Activated CD4-positive, alpha-beta T cell treated with anti-CD3 and anti-CD28 coated beads, Interleukin-2, Interleukin-4, amounts not matched to agents 100 ng/mL and 50 ng/mL, durations not matched to agents 16 hours and 8 hours (primary cell): ENCODE measurements at places on chromosomes 1 and 21.

GRCh38 chr1:51306950-51307349, 23.4 kb downstream of the TTC39A start:
- DNase-seq: no peak

- no peak for DNase-seq
Measured at GRCh38 chr1:3013371-3014049, 7.8 kb upstream of the ACTRT2 start.

DNA sequence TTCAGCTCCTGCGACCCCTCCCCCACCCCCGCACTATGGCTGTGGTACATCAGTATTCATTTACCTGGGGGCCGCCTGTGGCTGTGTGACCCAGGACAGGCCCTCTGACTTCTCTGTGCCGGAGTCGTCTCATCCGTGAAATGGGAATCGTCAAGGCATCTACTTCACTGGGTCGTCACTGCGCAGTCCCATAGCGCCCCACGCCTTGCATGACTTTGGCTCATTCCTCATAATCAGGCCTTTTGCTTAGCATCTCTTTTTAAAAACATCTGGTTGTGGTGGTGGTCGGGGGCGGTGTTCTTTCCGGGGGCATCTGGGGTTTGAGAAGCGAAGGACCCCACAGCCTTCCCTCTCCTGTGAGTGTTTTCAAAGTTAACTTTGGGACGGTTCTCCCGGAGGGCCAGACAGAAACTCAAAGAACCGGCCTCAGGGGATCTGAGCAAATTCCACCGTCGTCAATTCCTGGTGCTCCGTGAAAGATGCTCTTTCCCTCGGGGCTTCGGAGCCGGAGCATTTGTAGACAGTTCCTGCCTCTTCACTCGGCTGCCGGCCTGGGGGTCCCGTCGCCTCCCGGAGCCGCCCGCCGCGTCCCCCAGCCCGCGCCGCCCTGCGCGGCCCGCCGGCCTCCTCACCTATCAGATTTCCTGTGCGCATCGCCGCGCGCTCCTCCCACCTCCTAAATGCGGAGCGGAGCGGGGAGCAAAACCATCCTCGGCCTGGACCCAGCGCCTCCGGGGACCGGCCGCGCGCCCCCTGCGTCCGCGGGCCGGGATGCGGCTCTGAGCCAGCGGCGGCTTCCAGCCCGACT, at the start of gene B3GALT5:
Gene B3GALT5 (plus strand): TSS at position 708 of the 808 bp plus-strand sequence. CDS start 47,620 bp downstream, outside the sequence.
- no peak for DNase-seq

- DNase-seq: no peak
Measured at GRCh38 chr1:35434703-35435102, 122.5 kb downstream of the KIAA0319L start.

DNA sequence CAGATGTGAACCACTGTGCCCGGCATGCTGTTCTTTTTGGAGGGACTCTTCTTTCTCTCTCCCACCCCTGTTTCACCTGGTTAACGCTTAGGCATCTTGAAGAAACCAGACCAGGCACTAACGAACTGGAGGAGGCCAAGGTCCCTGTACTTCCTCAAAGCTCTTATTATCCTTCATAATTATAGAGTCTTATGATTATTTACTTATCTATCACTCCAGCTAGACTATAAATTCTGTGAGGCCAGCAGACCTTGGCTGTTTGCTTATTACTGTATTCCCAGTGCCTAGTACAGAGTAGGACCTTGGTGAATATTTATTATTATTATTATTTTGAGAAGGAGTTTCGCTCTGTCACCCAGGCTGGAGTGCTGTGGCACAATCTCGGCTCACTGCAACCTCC, 5.8 kb downstream of the CSF3R start:
- no peak for DNase-seq

DNA sequence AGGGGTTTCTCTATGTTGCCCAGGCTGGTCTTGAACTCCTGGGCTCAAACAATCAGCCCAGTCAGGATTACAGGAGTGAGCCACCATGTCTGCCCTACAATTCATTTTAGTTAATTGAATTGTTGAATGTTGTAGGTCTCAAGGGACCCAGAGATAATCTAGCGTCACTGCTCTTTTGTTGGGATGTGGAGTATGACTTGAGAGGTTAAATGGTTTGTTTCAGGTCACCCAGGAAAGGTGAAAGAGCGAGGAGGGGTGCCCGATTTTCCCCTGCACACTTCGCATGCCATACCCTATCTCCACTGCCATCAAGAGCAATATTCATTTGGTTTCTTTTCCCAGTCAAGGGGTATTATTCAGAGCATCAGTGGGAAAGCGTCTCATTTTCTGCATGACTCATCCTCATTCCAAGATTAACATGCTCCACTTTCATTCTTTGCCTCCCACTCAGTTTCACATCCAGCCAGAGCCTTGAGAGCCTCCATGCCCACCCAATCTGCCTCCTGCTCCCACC, 13.1 kb upstream of the SLC30A1 start:
- DNase-seq: no peak

DNA sequence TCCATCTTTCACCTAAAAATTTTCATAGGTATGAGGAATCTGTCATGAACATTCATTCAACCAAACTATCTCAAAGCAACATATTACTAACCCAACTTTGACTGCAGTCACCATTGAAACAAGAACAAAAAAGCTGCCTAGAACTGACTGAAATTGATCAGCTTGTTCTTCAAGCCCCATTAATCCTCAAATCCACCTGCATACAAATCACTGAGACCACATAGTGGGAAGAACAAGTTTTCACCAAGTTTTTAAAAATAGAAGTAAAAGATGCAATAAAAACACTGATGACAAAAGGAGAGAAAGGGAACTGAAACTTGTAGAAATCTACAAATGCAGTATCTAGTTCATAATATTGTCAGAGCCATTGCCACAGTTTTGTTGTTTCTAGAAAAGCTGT, 6.1 kb downstream of the SORT1 start:
- DNase-seq: no peak

DNA sequence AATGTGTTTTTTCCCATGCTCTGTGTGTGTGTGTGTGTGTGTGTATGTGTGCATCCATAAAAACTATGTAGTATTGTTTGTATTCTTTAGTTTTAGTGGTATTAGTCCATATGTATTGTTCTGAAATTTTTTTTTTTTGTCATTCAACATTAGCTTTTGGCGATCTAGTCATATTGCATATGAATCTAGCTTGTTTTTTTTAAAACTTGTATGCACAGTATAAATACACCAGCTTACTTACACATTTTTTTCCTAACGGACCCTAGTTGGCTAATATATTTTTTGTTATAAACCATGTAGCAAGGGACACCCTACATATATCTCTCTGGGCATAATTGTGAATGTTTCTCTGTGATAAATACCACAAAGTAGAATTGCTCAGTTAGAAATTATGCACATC, 359.7 kb downstream of the SRGAP2C start:
- DNase-seq: no peak
